AG04450 (cell line): ENCODE measurements at places on chromosomes 5 and 9. TPM values are rescaled to one million over a fixed set of nuclear protein-coding genes. Genes with fewer than 3 reads are reported as not detected.

DNA sequence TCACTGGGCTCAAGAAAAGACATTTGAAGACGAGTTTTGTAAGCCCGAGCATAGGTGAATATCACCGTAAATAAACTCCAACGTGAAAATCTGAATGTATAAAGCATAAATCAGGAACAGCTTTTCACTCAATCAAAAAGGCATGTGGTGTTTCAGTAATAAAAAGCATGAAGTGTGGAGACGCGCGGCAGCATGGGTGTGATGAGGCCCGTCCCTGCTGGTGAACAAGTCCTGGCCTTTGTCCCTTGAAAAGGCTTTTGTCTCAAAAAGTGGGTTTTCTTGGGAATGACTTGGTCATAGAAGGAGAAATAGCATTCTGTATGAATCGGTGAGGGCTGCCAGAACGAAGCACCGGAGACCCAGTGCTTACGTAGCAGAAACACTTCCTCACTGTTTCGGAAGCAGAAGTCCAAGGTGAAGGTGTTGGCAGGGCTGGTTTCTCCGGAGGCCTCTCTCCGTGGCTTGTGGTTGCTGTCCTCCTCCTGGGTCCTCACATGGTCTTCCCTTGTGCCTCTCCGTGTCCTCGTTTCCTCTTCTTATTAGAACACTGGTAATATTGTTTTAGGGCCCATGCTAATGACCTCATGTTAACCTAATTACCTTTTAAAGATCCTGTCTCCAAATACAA lies 24.9 kb downstream of the ROPN1L start:
- DNase-seq = no peak

DNA sequence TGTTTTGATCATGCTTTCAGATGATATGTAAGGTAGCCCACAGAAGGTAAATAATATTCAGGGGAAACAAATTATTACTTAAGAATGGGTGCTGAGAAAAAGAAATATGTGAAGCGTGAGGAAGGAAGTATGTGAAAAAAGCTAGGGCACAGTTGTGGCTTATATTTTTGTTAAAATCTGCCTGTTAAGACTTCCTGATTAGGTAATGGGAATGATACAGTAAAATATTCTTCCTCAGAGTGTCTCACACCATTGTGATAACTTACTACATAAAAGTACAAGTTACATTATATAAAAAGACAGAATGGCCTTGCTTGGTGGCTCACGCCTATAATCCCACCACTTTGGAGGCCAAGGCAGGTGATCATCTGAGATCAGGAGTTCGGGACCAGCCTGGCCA lies 18.7 kb upstream of the PARP8 start:
- no peak for DNase-seq

UQCRQ gene
- 318 and 329 TPM in 2 replicates for polyA plus RNA-seq

IL5 gene
- polyA plus RNA-seq = not detected in 2 replicates
